ENCODE measurements at places on chromosomes 4 and X.
A peak's percentile ranks its signal among the peaks of the same experiment; 100 is the strongest.

DNA sequence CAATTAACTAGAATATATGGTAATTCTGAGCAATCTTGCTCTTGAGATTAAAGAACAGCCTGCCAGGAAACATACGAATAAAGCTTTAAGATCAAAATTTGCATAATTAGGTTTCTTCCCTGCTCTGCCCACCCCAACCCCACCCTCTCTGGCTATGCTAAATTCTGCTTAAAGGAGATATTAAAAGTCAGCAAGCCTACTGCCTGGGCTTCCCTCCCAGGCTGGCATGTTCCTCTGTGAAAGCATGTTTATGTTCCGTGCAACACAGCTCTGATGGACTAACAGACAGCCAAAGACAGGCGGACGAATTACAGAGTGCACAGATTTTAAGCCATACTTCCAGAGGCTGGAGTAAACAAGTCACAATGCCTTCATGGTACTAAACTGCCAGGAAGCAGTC, 28.4 kb downstream of the CD99L2 start:
- no peak overlapping the region for H3K27ac ChIP-seq
- H3K4me3 ChIP-seq = no peak overlapping the region
- no peak for DNase-seq
- peaks cover 16% of the 10 kb centered on the region for H3K36me3 ChIP-seq
- H3K27me3 ChIP-seq = no peaks in the 10 kb centered on the region
- H3K4me1 ChIP-seq = peaks cover 22% of the 10 kb centered on the region

GRCh38 chrX:150212672-150213480, 150.2 kb upstream of the MAMLD1 start:
- H3K4me3 ChIP-seq = no peak overlapping the region
- H3K4me1 ChIP-seq = no peaks in the 10 kb centered on the region
- DNase-seq = no peak
- H3K36me3 ChIP-seq = no peaks in the 10 kb centered on the region
- H3K27ac ChIP-seq = no peak overlapping the region
- peaks cover 3% of the 10 kb centered on the region for H3K27me3 ChIP-seq

DNA sequence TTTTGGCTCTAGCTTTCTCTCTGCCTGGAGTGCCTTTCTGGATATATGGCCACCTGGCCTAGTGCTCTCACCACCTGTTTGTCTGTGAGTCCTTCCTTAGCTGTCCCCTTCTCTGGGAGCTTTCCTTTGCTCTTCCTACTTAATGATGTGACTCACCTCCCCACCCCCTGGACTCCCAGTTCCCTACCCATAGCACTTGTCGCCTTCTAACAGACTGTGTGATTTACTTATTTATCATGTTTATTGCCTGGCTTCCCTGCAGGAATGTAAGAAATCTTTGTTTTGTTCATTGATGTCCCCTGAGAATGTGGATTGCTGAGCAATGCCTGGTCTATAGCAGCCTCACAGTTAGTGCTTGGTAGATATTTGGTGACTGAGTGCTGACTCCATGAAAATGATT, 18.9 kb downstream of the ADD1 start:
- H3K27ac ChIP-seq = peak overlapping the region; percentile 62
- no peaks in the 10 kb centered on the region for H3K27me3 ChIP-seq
- no peak overlapping the region for H3K4me3 ChIP-seq
- peaks cover 66% of the 10 kb centered on the region for H3K4me1 ChIP-seq
- DNase-seq = no peak

GRCh38 chr4:6095023-6095752, 77.0 kb upstream of the C4orf50 start:
- H3K27ac ChIP-seq = no peak overlapping the region
- no peak for DNase-seq
- H3K27me3 ChIP-seq = peaks cover 64% of the 10 kb centered on the region
- no peaks in the 10 kb centered on the region for H3K36me3 ChIP-seq
- no peaks in the 10 kb centered on the region for H3K4me1 ChIP-seq

DNA sequence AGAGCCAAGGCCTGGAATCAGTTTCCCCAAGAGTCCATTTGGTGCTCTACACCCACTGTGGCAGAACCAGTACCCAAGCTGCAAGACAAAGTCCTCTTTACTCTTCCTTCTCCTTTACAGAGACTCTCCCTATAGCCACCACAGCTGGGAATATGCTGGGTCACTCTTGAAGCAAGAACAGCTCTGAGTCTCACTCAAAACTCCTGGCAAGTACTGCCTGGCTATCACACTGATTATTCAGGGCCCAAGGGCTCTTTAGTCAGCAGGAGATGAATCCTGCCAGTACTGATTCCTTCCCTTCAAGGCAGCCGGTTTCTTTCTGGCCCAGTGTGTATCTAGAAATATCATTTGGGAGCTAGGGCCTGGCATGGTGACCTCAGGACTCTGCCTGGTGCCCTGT, 130.9 kb downstream of the AR start:
- H3K4me3 ChIP-seq = no peak overlapping the region
- H3K4me1 ChIP-seq = no peaks in the 10 kb centered on the region
- H3K27me3 ChIP-seq = peaks cover 2% of the 10 kb centered on the region
- no peaks in the 10 kb centered on the region for H3K36me3 ChIP-seq
- no peak overlapping the region for H3K27ac ChIP-seq

GRCh38 chr4:54877006-54877405, 219.2 kb downstream of the KIT start:
- DNase-seq = no peak
- no peak overlapping the region for H3K27ac ChIP-seq
- no peaks in the 10 kb centered on the region for H3K36me3 ChIP-seq
- H3K27me3 ChIP-seq = peaks cover 9% of the 10 kb centered on the region

DNA sequence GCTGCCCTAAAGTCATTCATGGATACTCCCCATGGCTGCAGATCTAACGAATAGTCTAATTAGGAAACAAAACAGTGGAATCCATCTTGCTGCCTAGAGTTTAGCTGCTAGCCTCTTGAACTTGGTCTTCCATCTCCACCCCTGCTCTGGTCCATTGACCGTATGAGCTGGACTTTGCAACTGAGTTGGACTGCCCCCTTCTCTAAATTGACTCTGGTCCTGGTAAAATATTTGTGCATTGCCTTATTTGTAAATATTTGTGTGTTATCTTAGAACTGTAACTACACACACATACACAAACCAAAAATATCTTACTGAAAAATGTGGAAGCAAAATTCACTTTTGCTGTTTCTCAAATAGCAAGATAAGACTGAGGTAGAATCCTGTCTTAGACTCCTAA, 181.3 kb downstream of the NWD2 start:
- DNase-seq = no peak
- peaks cover 3% of the 10 kb centered on the region for H3K27me3 ChIP-seq
- H3K4me3 ChIP-seq = no peak overlapping the region
- no peak overlapping the region for H3K27ac ChIP-seq

GRCh38 chrX:123688524-123688923, 44.3 kb downstream of the THOC2 start:
- no peak for DNase-seq
- no peak overlapping the region for H3K4me3 ChIP-seq
- H3K27ac ChIP-seq = no peak overlapping the region
- no peaks in the 10 kb centered on the region for H3K4me1 ChIP-seq
- no peaks in the 10 kb centered on the region for H3K27me3 ChIP-seq

GRCh38 chr4:118823471-118823870, 12.5 kb downstream of the SEC24D start:
- peaks cover 5% of the 10 kb centered on the region for H3K4me1 ChIP-seq
- H3K27ac ChIP-seq = no peak overlapping the region
- no peaks in the 10 kb centered on the region for H3K27me3 ChIP-seq

DNA sequence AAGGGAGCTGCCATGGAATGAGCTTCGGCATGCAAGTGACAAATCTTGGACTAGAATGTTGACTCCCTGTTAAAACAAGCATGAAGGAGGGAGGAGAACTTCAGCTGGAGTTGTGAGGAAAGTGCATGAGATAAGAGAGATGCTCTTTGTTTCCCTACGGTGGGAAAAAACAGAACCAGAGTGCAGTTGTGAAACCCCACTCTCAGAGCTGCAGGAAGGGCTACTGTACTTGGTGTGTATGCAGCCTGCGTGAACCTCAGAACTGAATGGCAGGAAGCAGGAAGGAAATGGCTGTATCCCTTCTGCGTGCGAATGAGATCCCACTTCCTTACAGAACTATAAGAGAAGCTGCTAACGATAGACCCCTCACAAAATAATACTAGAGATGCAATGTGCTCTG, 57.2 kb downstream of the EGF start:
- H3K27me3 ChIP-seq = peaks cover 4% of the 10 kb centered on the region
- no peak overlapping the region for H3K27ac ChIP-seq
- DNase-seq = no peak
- H3K4me3 ChIP-seq = no peak overlapping the region
- peaks cover 5% of the 10 kb centered on the region for H3K4me1 ChIP-seq
- no peaks in the 10 kb centered on the region for H3K36me3 ChIP-seq

- peaks cover 10% of the 10 kb centered on the region for H3K4me1 ChIP-seq
- H3K36me3 ChIP-seq = no peaks in the 10 kb centered on the region
- H3K27ac ChIP-seq = no peak overlapping the region
- H3K4me3 ChIP-seq = no peak overlapping the region
- H3K27me3 ChIP-seq = peaks cover 3% of the 10 kb centered on the region
- DNase-seq = no peak
Measured at GRCh38 chr4:112127803-112128202, 17.5 kb upstream of the FAM241A start.

GRCh38 chr4:137312257-137312656, 220.0 kb downstream of the PCDH18 start:
- no peaks in the 10 kb centered on the region for H3K27me3 ChIP-seq
- no peaks in the 10 kb centered on the region for H3K36me3 ChIP-seq

- H3K4me1 ChIP-seq = peaks cover 18% of the 10 kb centered on the region
- H3K36me3 ChIP-seq = no peaks in the 10 kb centered on the region
- H3K27ac ChIP-seq = peak overlapping the region; percentile 91
- no peaks in the 10 kb centered on the region for H3K27me3 ChIP-seq
- no peak for DNase-seq
Measured at GRCh38 chr4:27007507-27007906, 146.9 kb downstream of the STIM2 start.

- H3K4me3 ChIP-seq = no peak overlapping the region
- H3K4me1 ChIP-seq = peaks cover 11% of the 10 kb centered on the region
- H3K27ac ChIP-seq = no peak overlapping the region
Measured at GRCh38 chrX:49059681-49060085, 884 bp downstream of the CCDC120 start.

DNA sequence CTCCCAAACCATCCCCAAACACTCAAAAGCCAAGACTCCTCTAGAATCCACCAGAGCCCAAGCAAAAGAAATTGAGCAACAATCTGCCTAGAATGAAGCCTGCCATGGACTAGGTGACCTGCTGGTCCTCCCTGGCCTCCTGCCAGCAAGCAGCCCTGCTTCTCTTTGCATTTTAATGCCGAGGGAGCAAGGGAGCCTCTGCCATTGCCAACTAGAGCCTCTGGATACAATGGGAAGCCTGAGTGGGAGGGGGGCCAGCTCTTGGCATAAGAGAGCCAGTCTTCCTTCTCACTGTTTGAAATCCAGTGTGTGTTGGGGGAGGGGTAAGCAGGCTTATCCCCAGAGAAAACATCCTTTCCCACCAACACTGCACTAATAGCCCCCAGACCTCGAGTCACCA, 1.5 kb upstream of the GDPD2 start:
- peaks cover 14% of the 10 kb centered on the region for H3K36me3 ChIP-seq
- no peaks in the 10 kb centered on the region for H3K27me3 ChIP-seq
- no peak for DNase-seq
- H3K27ac ChIP-seq = peak overlapping the region; percentile 14

- H3K27me3 ChIP-seq = peaks cover 22% of the 10 kb centered on the region
- DNase-seq = no peak
- no peak overlapping the region for H3K27ac ChIP-seq
- H3K4me1 ChIP-seq = peaks cover 8% of the 10 kb centered on the region
Measured at GRCh38 chr4:2063557-2064275, 4.6 kb downstream of the NAT8L start.

- no peak for DNase-seq
- peaks cover 25% of the 10 kb centered on the region for H3K4me1 ChIP-seq
- peaks cover 17% of the 10 kb centered on the region for H3K36me3 ChIP-seq
- no peaks in the 10 kb centered on the region for H3K27me3 ChIP-seq
Measured at GRCh38 chr4:145061318-145061920, 36.6 kb downstream of the ANAPC10 start.

DNA sequence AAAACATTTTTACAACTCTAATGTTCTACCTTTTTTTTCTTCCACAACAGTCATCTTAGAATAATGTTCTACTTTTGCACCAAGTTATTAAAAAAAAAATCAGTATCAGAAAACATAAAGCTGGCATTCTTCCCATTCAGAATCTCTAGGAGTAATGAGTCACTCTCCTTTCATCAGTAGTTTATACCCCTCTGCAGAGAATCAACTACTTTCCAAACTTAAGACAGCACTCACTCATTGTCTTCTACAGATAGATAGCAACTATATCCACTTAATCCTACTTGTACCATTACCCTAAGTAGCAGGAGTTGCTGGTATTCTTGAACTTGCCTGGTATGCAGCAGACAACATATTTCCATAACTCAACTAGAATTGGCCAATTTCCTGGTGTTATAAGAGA, 3.2 kb downstream of the TIGD4 start:
- H3K4me3 ChIP-seq = no peak overlapping the region
- no peak overlapping the region for H3K27ac ChIP-seq
- peaks cover 6% of the 10 kb centered on the region for H3K27me3 ChIP-seq
- no peak for DNase-seq
- peaks cover 35% of the 10 kb centered on the region for H3K4me1 ChIP-seq

- no peaks in the 10 kb centered on the region for H3K4me1 ChIP-seq
- DNase-seq = no peak
- H3K27me3 ChIP-seq = no peaks in the 10 kb centered on the region
- H3K27ac ChIP-seq = no peak overlapping the region
Measured at GRCh38 chr4:23169608-23170311, 477.0 kb downstream of the GBA3 start.

DNA sequence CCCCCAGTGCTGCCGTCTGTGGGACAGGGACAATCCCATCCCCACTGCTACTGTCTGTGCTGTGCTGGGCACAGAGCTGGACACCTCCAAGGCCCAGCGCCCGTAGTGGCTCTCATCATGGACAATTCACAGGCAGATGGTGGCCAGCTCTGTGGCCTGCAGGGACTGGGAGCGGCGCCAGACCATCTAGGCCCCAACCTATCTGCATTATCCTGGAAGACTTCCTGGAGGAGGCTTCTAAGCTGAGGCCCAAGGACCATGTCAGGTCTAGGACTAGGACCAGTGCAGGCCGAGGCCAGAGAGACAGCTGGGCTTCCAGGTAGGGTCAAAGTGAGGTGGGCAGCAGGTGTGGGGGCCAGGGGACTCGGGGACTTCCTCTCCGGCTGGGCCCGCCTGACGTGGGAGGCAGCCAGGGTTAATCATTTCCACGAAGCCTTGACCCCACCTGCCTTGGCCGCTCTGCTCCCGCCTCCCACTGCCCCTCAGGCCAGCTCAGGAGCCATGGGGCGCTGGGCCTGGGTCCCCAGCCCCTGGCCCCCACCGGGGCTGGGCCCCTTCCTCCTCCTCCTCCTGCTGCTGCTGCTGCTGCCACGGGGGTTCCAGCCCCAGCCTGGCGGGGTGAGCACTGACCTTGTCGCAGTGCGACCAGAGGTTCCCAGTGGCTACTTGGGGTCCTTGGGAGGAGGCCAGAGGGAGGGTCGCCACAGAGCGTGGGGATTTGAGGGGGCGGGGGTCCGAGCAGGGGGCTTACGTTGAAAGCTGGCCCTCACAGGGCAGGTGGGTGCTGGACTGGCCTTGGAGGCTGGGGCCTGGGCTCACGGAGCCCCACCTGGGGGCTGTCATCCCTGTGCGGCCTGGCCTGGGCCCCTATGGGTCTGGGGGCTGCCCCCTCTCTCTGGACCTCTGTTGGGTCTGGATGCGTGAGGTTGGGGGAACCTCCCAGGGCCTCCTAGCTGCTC, at the start of gene HGFAC:
TSS of gene HGFAC (plus strand) at position 468 of the 959 bp plus-strand sequence. CDS start at position 502, 34 bp downstream.
- DNase-seq = no peak
- no peaks in the 10 kb centered on the region for H3K27me3 ChIP-seq
- H3K27ac ChIP-seq = no peak within 1 kb of the TSS
- no peaks in the 10 kb centered on the region for H3K36me3 ChIP-seq
- no peaks in the 10 kb centered on the region for H3K4me1 ChIP-seq

- H3K4me3 ChIP-seq = no peak overlapping the region
- H3K36me3 ChIP-seq = no peaks in the 10 kb centered on the region
- H3K27me3 ChIP-seq = no peaks in the 10 kb centered on the region
Measured at GRCh38 chrX:5399403-5399802, 829.3 kb downstream of the NLGN4X start.

All from nephron progenitor cell (in vitro differentiated cells).